Panc1 (cell line): ENCODE measurements at places on chromosomes 6 and 20.

DNA sequence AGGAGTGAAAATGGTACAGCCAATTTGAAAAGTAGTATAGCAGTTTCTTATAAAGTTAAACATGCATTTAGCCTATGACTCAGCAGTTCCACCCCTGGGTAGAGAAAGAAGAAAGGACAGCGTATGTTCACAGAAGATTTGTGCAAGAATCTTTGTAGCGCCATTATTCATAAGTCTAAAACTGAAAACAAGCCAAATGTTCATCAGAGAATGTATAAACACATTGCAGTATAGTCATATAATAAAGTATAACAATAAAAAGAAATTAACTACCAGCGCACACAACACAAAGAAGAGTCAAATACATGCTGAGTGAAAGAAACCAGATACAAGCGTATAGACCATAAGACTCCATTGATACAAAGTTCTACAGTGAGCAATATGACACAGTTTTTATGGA lies 294.0 kb downstream of the SAMD5 start:
- H3K4me3 ChIP-seq: no peak overlapping the region
- DNase-seq: no peak
- H3K36me3 ChIP-seq: no peaks in the 10 kb centered on the region
- H3K27ac ChIP-seq: no peak overlapping the region
- H3K4me1 ChIP-seq: no peaks in the 10 kb centered on the region

- no peak overlapping the region for H3K4me3 ChIP-seq
- DNase-seq: no peak
- no peaks in the 10 kb centered on the region for H3K4me1 ChIP-seq
- no peaks in the 10 kb centered on the region for H3K36me3 ChIP-seq
- H3K27me3 ChIP-seq: no peaks in the 10 kb centered on the region
Observed at GRCh38 chr6:112946051-112946450, 598.9 kb downstream of the RFPL4B start.

DNA sequence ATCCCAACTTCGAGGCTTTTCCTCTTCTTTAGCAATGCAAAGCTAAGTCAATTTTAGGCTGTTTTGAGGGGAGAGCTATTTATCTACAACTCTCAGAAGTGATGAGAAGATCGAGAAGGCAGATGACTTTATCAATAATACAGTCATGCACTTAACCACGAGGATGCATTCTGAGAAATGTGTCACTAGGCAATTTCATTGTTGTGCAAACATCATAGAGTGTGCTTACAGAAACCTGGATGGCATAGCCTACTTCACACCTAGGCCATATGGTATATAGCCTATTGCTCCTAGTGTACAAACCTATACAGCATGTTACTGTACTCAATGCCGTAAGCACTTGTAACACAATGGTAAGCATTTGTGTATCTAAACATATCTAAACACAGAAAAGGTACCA lies 66.6 kb downstream of the PRND start:
- no peak overlapping the region for H3K4me3 ChIP-seq
- H3K27ac ChIP-seq: no peak overlapping the region
- no peaks in the 10 kb centered on the region for H3K36me3 ChIP-seq
- peaks cover 14% of the 10 kb centered on the region for H3K27me3 ChIP-seq

DNA sequence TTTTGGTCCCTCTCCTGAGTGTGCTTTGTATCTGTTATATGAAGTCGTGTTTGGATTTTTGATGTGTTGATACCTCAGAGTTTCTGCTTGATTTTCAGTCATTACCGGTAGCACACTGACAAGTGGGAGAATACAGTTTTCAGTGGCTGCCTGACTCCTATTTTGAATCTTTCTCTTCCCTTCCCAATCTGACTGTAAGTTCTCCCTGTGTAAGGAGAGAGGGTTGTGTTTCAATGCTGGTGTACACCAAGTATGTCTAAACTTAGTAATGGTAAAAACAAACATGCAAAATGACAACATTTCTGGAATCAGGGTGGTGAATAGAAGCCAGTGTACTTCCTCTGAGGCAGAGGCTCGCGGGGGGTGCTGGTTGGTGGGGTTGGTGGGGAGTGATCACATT lies 103.4 kb downstream of the HIVEP1 start:
- no peaks in the 10 kb centered on the region for H3K27me3 ChIP-seq
- no peaks in the 10 kb centered on the region for H3K36me3 ChIP-seq
- H3K4me3 ChIP-seq: no peak overlapping the region

- H3K36me3 ChIP-seq: no peaks in the 10 kb centered on the region
- H3K27ac ChIP-seq: no peak overlapping the region
- no peaks in the 10 kb centered on the region for H3K4me1 ChIP-seq
Observed at GRCh38 chr6:11628562-11628961, 91.0 kb downstream of the TMEM170B start.

GRCh38 chr20:54340667-54341081 lies 132.8 kb downstream of the PFDN4 start:
- no peak overlapping the region for H3K27ac ChIP-seq
- H3K4me1 ChIP-seq: no peaks in the 10 kb centered on the region; the same call in 1 of the 2 replicates
- H3K36me3 ChIP-seq: no peaks in the 10 kb centered on the region
- H3K4me3 ChIP-seq: no peak overlapping the region

DNA sequence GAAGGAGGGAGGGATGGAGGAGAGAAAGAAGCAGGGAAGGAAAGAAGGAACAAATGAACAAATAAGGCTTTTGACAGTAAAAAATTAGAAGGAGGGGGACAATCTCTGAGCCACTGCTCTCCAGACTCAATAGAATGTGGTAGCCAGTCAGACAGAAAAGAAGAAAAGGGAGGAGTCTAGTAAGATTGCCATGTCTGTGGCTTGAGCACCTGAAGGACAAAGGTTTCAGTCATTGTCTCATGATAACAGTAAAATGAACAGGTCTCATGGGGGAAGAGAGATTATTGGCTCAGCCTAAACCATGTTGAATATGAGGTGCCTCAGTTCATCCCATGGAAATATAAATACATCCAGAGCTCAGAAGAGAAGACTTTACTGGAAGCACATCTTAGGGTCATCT lies 14.0 kb upstream of the LOC128125822 start:
- H3K4me3 ChIP-seq: no peak overlapping the region
- H3K36me3 ChIP-seq: no peaks in the 10 kb centered on the region
- 0 out of 2 replicates have a peak, but pooled peaks cover 3% of the 10 kb centered on the region for H3K4me1 ChIP-seq
- H3K27ac ChIP-seq: no peak overlapping the region
- no peak for DNase-seq
- no peaks in the 10 kb centered on the region for H3K27me3 ChIP-seq

DNA sequence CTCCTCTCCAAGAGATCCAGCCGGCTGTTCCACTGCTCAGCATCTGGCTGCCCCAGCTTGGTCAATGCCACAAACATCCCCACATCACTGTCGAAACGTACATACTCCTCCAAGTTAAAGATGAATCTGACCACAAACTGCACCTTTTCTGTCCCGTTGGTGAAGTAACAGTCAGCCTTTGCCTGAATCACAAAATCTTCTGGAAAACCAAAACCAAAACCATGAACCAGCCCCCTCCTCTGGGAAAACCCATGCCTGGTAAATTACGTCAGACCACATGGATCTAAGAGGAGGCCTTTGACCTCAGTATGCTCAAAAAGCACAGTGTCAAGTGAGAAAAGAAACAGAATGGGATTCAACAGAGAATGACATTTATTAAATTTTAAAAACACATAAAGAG lies 1.7 kb downstream of the HLA-DOB start:
- H3K36me3 ChIP-seq: no peaks in the 10 kb centered on the region
- no peak overlapping the region for H3K27ac ChIP-seq
- H3K4me3 ChIP-seq: no peak overlapping the region
- peaks cover 2% of the 10 kb centered on the region; the same call in 1 of the 2 replicates for H3K27me3 ChIP-seq
- no peaks in the 10 kb centered on the region for H3K4me1 ChIP-seq
- DNase-seq: no peak

DNA sequence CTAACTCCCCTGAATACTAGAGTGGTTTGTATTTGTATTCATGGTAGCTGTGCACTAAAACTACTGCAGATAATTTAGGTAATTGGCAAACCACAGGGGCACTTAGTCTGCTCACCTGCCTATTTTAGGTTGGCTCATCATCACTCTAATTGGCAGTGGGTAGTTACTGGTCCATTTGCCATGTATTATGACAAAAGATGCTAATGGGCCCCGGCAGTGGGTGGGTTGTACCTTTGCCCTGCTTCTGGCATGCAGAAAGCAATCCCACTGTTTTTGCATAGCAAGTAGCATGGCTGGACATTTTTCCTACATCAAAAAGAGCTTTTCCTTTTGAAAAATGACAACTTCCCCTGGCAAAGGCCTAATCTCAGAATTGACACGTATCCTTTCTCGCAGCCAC lies 741.4 kb upstream of the MAP3K7 start:
- H3K4me3 ChIP-seq: no peak overlapping the region
- no peaks in the 10 kb centered on the region for H3K4me1 ChIP-seq
- no peak overlapping the region for H3K27ac ChIP-seq
- H3K36me3 ChIP-seq: no peaks in the 10 kb centered on the region

GRCh38 chr6:36650848-36651478 lies 27.6 kb upstream of the CDKN1A start:
- no peaks in the 10 kb centered on the region for H3K27me3 ChIP-seq
- H3K4me1 ChIP-seq: no peaks in the 10 kb centered on the region
- no peak overlapping the region for H3K4me3 ChIP-seq
- no peaks in the 10 kb centered on the region for H3K36me3 ChIP-seq
- H3K27ac ChIP-seq: no peak overlapping the region

DNA sequence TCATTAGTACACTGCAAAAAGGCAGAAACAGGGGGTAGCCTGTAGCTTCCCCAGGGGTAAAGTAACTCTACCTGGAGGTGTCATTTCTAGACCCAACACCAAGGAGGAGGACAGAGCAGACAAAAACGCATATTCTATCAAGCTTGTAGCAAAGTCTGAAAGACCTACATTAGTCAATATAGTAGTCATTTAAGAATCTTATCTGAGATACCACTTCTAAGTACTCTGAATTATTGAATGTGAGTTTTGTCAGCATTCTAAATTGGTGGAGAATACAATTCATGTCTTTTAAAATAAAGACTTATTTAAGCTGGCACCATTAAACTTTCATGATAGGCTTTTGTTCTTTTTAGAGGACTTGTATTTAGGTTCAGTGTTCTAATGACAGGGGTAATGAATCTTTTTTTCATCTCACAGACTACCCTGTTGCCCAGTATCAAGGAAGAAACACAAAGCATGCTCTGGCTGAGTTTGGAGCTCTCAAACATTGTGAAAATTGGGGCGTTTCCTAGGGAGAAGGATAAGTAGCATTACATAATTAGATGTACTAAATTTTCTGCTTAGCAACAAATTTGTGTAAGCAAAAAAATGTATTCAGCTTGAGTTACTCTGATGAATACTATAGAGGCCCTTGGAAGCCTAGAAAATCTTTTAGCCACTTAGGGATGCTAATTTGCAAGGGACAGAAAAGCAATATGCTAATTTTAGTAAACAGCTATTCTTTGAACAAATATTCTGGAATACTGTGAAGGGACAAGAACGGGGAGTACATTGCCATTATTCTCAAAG lies 255.4 kb upstream of the HSF2 start:
- no peaks in the 10 kb centered on the region for H3K36me3 ChIP-seq
- H3K4me3 ChIP-seq: no peak overlapping the region
- H3K27me3 ChIP-seq: no peaks in the 10 kb centered on the region

- DNase-seq: no peak
- H3K36me3 ChIP-seq: no peaks in the 10 kb centered on the region
- no peak overlapping the region for H3K27ac ChIP-seq
- no peaks in the 10 kb centered on the region for H3K27me3 ChIP-seq
- H3K4me3 ChIP-seq: no peak overlapping the region
Observed at GRCh38 chr20:15166744-15167143, 829.3 kb upstream of the FLRT3 start.

DNA sequence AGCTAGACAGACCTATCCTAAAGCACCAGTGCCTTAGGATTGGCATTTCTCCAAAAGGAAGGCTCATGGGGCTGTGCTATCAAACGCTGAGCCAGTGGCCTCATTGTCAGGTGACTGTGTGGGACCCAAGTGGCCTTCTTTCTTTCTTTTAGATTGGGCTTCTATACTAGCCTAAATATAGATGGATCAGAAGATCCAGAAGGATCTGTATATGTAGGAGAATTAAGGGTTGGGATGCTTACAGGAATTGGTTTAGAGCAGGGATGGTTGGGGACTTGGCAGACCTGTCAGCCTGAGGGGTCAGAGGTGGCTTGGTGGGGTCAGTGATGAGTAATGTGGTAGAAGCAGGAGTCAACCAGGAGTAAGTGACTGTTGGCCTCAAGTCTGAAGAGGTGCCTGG lies 14.8 kb downstream of the ABT1 start:
- DNase-seq: no peak
- no peak overlapping the region for H3K4me3 ChIP-seq
- H3K27me3 ChIP-seq: no peaks in the 10 kb centered on the region
- H3K27ac ChIP-seq: no peak overlapping the region
- peaks cover 4% of the 10 kb centered on the region; the same call in 1 of the 2 replicates for H3K4me1 ChIP-seq
- no peaks in the 10 kb centered on the region for H3K36me3 ChIP-seq

GRCh38 chr6:155349129-155349528 lies 34.8 kb upstream of the TFB1M start:
- DNase-seq: no peak
- H3K4me3 ChIP-seq: no peak overlapping the region
- H3K27ac ChIP-seq: no peak overlapping the region
- no peaks in the 10 kb centered on the region for H3K4me1 ChIP-seq
- H3K36me3 ChIP-seq: no peaks in the 10 kb centered on the region

- DNase-seq: no peak
- H3K36me3 ChIP-seq: no peaks in the 10 kb centered on the region
- H3K4me1 ChIP-seq: peaks cover 85% of the 10 kb centered on the region
- H3K27me3 ChIP-seq: no peaks in the 10 kb centered on the region
Observed at GRCh38 chr20:47332381-47333206, 23.9 kb downstream of the ZMYND8 start.

- H3K4me3 ChIP-seq: no peak overlapping the region
- DNase-seq: no peak
- H3K27ac ChIP-seq: no peak overlapping the region
- H3K4me1 ChIP-seq: no peaks in the 10 kb centered on the region
- H3K36me3 ChIP-seq: no peaks in the 10 kb centered on the region
Observed at GRCh38 chr6:111796310-111796918, 76.8 kb downstream of the FYN start.

DNA sequence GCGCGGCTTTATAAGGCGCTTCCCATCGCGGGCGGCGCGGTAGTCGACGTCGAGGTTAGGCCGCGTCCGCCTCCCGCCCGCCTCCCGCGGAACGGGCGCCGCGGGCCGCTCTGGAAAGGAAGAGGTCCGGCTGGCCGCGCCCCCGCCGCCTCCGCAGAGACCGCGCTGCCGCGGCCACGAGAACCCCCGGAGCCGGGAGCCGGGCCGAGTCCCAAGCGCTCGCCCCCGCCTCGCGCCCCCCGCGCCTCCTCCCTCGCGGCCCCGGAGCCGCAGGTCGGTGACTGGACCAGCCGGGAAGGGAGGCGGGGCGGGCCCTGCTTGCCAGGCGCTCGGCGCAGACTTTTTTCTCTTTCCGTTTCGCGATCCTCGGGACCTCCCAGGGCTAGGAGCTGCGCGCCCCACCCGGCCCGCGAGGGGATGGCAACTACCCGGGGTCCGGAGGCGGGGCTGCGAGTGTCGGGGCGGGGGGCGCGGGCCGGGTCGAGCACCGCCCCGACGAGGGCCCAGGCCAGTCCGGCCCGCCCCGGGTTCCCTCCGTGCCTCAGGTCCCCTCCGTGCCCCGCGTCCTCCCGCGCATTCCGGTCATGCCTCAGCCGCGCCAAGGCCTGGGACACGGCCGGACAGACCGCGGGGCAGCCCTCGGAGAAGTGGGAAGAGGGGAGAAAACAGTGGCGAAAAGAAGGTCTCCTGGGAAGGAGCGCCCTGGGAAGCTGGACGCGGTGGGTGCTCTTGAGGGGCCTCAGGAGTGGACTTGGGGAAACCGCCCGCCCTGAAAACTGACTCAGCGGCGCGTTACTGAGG lies 417 bp upstream of the PXDC1 start:
- DNase-seq: no peak
- H3K4me3 ChIP-seq: peak overlapping the region; percentile 62
- H3K27me3 ChIP-seq: no peaks in the 10 kb centered on the region
- peak overlapping the region; percentile 85 for H3K27ac ChIP-seq

GRCh38 chr20:38110525-38111178 lies 54.4 kb downstream of the TGM2 start:
- H3K4me3 ChIP-seq: no peak overlapping the region
- H3K4me1 ChIP-seq: peaks cover 37% of the 10 kb centered on the region
- no peaks in the 10 kb centered on the region for H3K27me3 ChIP-seq
- peak overlapping the region; percentile 92 for H3K27ac ChIP-seq
